Kidney tubule cell (primary cell): ENCODE measurements at places on chromosomes 6 and 20.

- no peak for DNase-seq
These were observed 17.8 kb upstream of the GSTA5 start for GRCh38 chr6:52858416-52858815.

DNA sequence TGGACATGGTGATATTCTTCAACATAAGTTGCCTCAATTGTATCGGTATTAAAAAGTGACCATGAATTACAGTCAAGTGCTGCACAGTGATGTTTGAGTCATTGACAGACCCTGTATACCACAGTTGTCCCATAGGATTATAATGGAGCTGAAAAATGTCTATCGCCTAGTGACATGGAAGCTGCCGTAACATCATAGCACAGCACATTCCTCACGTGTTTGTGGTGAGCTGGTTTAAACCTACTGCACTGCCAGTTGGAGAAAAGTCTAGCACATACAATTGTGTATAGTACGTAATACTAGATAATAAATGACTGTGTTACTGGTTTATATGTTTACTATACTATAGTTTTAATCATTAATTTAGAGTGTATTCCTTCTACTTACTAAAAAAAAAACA, 150.2 kb downstream of the CDH26 start:
- DNase-seq: no peak

GRCh38 chr6:36781669-36782068, 57.6 kb downstream of the CPNE5 start:
- no peak for DNase-seq

DNA sequence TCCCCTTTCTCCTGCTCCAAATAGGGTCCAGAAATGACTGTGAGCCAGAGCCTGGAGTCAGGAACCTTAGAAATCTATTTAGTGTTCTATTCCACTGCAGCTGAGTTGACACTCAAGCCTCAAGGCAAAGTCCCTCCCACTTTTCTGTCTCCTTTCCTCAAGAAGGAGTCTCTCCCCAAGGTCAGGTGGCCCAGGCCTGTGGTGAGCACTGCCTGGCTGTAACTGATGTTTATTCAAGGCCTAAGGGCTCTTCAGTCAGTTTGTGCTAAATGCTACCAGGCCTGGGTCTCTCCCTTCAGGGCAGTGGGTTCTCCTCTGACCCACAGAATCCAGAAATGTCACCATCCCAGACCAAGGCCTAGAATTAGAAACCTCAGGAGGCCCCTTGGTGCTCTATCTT, 1042.9 kb upstream of the EPHA7 start:
- DNase-seq: no peak

DNA sequence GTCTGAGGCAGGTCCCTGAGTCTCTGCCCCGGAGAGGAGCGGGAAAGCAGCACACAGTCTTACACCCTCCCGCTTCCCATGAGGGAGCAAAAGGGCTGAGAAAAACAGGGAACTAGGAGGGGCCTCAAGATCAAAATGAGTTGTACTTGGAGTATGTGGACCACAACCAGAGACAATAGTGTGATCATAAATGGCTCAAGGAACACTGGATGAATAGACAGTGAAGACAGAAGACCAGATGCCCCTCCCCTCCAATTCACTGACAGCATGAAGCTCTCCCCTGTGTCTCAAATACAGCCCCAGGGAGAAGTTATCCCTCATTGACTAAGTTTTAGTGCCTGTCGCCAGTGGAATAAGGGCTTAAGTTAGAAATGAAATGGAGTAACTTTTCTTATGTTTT, 191.0 kb downstream of the TFAP2A start:
- DNase-seq: no peak

DNA sequence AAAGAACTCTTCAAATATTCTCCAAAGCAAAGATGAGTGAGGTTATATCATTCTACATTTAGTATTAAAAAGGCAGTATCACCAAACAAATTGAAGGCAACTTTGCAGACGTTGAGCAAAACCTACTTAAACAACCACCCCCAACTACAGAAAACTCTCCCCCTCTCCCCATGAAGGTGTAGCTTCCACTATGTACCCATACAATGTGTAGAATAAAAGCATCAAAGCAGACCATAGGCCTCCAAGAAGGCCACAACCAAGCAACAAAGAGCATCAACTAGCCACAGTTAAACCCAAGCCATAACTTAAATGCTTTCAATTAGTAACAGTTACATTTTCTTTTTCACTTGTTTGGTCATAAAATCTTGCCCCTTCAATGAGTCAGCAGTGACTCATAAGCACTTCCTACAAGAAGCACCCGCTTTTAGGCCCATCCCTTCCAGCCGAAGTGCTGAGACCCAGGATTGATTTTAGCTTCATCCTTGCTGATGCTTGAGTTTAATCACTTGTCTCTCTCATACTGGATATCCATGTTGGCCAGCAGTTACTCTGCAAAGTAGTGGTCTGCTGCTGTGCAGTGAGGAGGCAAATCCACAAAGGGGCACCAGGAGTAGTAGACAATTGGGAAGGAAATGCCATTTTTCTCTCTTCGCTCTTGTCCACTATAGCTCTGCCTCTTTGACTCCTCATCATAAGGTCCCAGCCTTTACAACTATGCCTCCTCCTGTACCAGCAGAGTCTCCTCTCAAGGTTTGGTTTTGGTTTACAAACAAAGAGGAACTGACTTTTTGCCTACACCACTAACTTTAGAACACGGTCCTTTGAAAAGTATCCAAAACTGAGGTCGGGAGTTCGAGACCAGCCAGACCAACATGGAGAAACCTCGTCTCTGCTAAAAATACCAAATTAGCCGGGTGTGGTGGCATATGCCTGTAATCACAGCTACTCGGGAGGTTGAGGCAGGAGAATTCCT, 8.4 kb upstream of the NUP153 start:
- DNase-seq: peak; percentile 88

DNA sequence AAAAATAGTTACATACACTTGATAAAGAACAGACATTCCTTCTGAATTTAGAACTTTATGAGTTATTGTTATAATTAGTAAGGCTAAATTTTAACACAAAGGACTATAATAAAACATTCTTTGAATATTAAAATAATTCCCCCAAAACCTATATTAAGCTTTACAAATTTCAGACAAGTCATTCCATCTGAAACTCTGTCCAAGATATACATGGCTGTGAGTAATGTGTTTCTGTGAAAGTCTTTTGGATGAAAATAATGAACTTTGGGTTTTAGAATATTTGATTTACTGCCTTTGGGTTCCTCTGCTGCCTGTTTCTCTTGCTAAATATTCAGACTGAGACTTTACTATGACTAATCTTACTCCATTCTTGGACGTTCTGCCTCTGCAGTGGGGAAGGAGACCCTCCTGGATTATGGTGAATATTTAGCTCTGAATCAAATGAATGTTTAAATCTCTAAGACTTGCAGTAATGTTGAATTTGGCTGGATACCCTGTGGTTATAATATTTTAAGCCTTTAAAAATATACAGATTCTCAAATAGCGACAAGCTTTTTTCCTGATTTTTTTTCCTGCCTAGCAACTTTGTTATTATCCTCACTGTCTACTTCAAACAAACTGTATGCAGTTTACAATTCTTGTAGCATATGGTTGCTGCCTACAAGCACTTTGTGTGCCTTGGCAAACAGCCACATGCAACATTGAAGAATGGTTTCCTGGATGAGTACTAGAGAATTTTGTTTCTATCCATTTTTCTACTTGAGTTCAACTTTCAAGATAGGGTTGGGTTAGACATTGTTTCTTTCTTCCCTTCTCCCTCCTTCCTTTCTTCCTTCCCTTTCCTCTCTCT, 51.4 kb downstream of the TXLNB start:
- no peak for DNase-seq

GRCh38 chr6:38587766-38588362, 51.9 kb downstream of the BTBD9 start:
- DNase-seq: no peak

GRCh38 chr20:37941332-37941731, 38.4 kb downstream of the VSTM2L start:
- DNase-seq: no peak

DNA sequence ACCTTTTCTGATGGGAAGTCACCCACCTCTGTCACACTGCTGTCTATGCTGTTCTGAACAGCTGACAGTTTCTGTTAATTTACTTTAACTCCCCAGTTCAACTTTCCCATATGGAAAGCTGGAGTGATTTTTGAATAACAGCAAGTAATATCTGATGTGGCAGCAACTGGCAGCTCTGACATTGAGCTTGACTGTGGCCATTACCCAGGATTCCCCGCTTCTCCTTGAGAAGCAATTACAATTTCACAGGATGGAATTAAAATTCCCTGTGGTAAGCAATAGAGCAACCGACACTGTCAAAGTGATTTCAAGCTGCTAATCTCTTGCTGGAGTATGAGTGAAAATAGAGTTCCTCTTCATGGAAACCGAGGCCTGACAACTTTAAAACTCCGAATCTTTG, 348.1 kb upstream of the SOX4 start:
- DNase-seq: no peak

DNA sequence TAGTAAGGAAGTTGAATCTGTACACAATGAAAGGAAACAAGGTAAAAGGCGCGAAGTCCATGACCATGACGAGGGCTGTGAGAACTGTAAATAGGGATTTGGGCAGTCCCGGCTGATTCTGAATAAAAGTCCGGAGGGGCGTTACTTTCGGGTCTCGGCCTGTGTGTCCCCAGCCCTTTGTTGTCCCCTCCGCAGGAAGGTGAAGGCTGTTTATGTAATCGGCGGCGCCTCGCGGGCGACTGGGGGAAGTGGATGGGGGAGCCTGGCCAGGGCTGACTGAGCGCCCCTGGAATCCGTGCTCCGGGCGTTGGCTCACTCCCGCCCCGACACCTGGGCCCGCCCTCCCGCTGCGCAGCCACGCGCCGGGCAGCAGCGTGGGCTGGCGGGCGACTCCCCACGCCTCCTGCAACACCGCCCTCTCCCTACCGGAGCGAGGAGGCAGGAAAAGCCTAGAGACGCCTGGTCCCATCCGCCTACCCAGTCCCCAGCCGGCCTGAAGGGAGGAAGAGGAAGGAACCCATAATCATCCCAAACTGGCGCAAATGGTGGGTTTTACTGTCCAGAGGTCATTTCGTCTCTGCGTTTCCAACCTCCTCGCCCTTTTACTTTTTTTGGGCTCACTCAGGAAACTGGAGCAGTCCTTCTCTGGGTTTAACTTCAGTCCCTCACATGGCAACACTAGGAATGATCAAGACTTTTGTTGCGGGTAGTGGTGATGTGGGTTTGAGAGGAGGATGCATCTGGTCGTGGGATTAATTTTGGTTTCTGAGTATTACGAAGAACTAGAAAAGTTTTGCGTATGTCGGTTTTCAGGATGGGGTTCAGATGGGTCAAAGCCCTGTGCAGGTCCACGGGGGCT, 12.1 kb downstream of the TRIM31 start:
- peak; percentile 53 for DNase-seq
